Umbilical cord (tissue), 2 donors: ENCODE measurements at places on chromosomes 7 and 10.

GRCh38 chr7:107471292-107472070, 1.6 kb downstream of the GPR22 start:
- DNase-seq, result no peak

DNA sequence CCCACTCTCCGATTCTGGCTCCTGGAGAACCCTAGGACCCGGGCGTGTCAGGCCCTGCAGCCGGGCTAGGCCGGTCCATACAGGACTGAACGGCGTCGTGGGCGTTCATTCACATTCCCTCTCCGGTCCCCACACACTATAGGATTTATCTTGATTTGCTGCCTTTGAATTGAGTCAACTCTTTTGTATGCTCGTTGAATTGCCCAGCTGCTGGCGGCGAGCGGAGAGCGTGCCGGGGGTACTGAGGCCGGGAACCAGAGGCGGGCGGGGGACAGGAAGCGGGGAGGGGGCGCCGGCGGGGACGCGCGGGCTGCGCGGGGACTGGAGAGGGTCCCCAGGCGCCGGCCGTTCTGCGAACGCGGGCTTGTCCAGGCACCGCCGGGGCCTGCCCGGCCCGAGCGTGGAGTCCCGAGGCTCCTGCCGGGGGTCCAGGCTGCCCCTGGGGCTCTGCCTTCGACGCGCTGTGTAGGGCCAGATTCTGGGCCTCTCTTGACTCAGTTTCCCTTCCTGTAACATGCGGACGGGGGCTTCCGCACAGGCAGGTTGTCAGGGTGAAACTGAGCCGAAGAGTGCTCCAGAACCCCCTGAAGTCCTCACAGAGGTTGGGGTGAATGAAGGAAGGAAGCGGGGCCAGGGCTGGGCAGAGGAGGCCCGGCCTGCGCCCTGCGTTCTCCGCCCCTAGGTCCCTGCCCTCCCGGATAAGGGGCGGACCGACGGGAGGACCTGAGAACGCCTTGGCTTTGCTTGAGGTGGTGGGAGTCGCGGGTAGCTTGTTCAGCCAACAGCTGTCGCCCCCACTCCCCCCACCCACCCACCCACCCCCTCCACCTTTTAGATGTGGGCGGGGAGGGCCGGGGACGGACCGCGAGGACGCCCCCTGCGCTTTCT, 769 bp upstream of the ELFN1 start:
- DNase-seq, result peak; percentile 59

DNA sequence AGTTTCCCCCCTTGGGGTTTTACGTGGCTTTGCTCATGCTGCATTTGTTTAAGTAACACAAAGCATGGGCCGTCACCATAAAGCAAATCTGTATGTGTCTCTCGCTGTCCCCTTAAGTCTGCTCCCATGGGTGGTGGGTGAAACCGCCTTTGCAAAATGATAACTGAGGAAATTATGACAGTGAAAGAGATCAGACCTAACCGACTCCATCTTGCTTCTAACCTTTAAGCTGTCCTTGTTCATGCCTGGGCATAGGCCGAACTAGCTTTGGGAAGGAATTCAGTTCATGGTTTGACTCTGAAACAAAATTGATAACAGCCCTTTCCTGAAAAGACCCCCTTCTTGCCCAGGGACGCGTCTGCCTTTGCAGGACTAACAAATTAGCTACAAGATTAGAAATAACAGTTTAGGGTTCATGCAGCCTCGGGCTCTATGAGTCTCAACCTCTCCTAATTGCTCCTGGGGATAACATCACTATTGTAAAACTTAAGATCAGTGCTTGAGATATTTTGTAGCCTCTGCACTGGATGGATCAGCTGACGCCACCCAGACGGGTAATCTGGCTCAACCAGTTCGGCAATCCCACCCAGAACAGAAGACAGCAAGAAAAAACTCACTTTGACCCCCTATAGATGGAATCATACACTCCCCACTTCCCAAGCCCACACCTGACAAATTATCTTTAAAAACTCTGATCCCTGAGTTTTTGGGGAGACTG, 623.7 kb downstream of the TYW1 start:
- peak; percentile 26 for DNase-seq

DNA sequence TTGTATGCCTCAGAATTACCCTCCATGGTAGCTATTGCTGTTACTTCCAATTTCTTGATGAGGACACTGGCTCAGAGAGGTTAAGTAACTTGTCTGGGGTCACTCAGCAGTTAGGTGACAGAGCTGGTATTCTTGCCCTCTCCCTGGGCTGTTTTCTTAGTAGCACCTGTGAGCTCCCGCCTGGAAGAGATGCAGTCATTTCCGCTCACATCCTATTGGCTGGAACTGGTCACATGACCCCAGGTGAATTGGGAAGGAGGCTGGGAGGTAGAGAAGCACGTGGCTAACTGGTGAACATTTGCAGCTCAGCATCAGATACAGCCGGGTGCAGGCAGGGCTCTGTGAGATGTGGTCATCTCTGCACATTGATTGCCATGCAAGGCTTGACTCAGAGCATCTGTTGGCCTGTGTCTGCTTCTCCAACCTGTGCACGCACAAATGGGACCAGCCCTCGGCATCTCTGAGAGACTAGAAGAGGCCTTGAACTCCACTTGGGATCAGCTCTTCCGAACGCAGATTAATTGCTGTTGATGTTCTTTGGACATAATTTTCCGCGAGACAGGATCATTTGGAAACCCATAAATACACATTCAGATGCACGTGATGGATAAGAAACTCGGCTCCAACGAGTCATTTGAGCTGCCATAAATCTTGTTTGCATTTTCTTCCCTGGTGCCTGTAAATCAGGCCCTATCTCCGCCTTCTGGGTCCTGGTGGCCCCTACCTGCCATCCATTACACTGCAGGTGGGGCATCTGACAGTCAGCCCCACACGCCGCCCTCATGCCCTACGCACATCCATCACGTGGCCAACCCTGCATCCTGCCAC, 42.8 kb downstream of the MYL10 start:
- no peak for DNase-seq

- DNase-seq, result no peak
These were observed 4.7 kb downstream of the ZNF273 start for GRCh38 chr7:64907641-64908326.

DNA sequence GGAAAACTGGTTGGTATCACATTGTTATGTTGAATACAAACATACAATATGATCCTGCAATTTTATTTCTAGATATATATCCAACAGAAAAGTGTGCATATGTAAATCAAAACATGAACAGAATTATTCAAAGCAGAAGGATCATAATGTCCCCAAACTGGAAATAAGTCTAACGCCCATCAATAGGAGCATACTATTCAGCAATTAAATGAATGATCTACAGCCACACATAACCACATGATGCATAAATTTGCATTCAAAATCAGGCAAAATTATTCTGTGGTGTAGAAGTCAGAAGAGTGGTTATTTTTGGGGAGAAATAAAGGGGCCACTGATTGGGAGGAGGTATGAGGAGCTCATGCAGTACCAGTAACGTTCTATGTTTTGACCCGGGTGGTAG, 28.6 kb downstream of the NPY start:
- DNase-seq, result no peak

DNA sequence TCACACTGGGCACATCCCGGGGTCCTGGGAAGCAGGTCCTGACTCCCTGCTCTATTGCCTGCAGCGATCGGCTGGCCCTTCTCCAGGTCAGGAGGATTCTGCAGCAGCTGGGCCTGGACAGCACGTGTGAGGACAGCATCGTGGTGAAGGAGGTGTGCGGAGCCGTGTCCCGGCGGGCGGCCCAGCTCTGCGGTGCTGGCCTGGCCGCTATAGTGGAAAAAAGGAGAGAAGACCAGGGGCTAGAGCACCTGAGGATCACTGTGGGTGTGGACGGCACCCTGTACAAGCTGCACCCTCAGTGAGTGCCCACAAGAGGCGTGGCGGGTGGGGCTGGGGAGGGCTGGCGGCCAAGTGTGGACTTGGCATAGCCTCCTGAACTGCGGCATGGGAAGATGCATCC, 12.8 kb upstream of the HK1 start:
- no peak for DNase-seq

- DNase-seq, result no peak
These were observed 29.5 kb upstream of the PFKFB3 start for GRCh38 chr10:6173203-6173602.

GRCh38 chr7:99365318-99366141, 9.0 kb upstream of the ARPC1B start:
- DNase-seq, result no peak

DNA sequence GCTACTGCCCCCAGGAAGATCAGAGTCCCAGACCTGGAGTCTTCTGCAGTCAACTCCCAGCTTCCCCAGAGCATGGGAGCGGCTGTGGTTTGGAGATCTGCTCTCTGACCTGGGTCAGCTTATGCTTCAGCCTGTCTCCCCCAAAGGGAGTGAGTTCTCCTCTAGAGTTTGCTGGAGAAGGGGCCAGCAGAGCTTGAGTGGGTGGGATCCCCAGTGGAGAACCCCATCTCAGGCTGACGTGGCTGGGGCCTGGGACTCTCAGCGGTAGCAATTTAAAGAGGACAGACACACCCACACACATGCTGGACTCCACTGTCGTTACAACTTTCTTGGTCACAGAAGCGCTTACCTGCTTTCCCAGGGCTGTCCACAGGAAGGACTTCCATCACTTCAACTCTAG, 6.3 kb downstream of the UNC5B start:
- no peak for DNase-seq

DNA sequence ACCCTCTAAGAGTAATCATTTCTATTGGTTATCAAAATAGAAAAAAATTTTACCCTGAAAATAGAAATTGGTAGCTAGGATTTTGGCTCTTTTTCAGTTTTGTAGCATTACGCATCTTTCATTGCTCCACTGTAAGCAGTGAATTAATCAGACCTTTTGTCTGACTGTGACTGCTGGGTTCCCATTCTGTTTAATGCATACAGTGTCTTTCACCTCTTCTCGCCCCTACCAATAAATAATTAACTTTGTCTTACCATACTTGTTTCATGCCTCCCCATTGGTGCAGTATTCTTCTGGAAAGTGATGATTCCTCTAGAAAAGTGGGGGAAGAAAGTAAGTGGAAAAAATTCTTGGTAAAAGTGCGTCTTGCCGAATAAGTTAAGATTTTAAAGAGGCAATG, 73.2 kb downstream of the AP3M1 start:
- no peak for DNase-seq

DNA sequence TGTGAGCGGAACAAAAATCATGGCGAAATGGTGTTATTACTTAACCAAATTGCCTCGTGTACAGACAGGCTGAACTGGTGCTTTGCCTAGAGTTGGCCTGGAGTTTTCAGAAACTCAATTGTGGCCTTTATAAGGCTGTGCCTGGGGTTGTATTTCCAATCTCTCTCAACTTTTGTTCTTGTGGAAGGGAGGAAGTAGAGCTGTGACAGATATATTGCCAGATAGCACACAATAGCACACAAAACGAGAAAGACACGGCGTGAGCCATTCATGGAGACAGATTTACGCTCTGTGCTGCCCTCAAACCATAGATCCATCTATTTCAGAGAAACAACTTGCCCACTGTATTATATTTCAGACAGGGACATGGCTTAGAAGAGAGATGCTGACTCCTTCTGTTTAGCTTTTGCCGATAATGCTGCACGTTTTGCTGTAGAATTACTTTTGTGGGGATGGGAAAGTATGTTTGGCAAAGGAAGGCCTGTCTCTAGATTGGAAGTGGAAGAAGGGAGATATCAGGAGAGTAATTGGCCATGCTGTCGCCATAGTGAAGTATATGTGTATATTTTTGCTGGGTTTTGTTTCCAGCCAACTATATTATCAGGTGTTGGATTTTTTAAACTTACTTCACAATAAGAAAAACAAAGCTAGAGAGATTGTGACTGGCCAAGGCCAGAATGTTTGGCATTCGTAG, 80.4 kb downstream of the AUTS2 start:
- no peak for DNase-seq

DNA sequence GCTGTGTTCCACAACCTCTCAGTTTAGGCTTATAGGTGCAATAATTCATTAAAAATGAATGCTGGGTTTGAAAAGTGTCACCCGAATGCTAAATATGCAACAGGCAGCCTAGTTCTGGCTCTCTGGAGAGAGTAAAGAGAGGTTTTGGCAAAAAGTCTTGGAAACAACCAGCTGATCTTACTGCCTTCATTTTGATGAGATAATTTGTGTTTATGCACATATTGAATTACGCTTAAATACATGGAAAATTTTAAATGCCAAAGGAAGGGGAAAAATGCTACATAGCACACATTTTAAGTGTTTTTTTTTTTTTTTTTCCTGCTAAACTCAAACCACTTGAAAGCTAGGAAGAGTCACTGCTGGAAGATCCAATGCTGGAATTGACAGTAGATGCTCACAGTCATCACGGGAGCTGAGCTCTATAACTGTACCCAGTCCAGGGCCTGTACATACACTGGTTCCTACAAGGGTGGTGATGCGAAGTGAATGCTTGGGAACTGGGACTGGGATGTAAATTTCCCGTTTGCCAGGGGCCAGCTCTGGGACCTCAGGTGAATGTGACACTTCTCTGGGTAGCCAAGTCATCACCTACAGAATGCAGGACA, 151.5 kb downstream of the PFKFB3 start:
- no peak for DNase-seq
